Non-pigmented ciliary epithelial cell (primary cell): ENCODE measurements at places on chromosomes 2 and 18.
A peak's percentile ranks its signal among the peaks of the same experiment; 100 is the strongest.

DNA sequence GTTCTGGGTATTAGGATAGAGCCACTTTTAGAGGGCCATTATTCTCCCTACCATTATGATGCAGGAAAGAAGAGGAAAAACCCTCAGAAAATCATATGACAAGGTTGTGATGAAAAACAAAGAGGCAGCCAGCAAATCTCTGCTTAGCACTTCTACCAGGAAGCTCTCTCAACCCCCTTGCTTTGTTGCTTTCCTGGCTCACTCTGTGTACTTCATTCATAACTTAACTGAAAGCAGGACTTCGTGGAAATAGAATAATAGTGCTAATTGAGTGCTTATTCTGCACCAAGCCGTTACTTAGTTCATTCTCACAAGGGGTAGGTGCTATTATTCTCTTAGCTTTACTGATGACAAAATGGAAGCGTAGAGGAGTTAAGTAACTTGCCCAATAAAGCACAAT, 354.1 kb downstream of the HRH4 start:
- no peak for DNase-seq

DNA sequence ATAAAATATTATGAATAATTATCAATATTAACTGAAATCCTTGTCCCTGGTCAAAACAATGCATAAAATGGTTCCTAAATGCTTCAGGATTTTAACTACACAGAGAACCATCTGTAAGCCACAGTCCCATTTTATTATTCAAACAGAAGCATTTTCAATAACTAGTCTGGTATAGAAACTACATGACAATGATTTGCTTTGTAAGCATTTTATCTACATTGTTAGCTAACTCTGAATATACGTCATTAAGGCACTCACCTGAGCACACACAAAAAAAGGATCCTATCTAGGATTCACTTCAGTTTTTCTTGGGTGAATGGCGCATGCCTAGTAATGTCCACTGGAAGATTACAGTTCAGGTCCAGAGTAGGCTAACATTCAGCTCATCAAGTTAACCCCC, 22.8 kb downstream of the EPB41L3 start:
- DNase-seq, result no peak

- DNase-seq, result no peak
These were observed 19.9 kb downstream of the SNED1 start for GRCh38 chr2:241018051-241018891.

GRCh38 chr2:99550368-99550767, 60.6 kb upstream of the REV1 start:
- DNase-seq, result no peak

DNA sequence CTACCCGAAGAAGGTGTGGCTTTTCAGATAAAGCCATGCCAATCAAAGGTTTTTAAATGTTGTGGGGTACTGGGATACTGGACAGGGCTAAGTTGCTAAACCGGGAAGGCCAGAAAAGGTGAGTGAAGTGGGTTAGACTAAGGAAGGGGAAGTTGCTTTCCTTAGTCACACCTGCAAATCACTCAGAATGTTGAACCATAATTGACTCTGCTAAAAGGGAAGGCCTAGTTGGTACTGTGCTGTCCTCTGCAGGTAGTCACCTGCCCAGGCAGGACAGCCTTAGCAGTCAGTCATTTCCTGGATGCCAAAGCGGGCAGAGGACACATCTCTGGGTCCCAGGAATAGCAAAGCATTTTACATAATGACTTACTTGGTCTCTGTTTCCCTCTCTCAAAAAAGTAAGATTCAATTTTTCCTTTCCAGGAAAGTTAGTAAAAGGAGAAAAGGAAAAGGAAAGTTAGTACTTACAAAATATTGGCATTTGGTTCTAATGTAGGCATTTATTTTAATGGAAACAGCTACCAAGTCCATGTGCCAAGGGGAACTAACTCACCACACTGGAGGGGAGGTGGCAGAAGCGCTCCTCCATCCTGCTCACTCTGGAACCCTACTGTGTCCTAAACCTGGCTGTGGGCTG, 60.3 kb downstream of the RFTN2 start:
- no peak for DNase-seq

DNA sequence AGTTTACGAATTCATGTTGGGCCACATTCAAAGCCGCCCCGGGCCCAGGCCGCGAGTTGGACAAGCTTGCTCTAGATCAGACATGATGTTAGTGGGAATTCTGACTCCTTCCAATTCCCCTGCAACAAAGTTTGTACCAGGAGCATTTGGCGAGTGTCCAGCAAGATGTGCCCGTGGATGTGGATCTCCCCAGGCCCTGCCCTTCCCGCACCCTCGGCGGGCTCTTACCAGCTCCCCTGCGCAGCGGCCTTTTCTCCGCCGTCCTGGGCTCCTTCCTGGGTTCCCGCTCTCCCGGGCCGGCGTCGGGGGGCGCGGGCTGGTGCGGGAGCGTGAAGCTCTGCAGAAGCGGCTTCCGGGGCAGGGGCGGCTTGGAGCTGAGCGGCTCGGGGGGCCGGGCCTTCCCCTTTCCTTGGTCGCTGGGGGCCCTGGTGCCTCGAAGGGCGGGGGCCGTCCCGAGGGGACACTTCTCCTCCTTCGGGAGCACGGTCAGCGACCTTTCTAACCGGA, 90.8 kb upstream of the MGAT4A start:
- no peak for DNase-seq

GRCh38 chr18:61766266-61766884, 126.4 kb downstream of the RNF152 start:
- no peak for DNase-seq

GRCh38 chr2:214019229-214019972, 391.5 kb upstream of the VWC2L start:
- DNase-seq, result peak; percentile 91

- DNase-seq, result no peak
These were observed 19.2 kb downstream of the PMS1 start for GRCh38 chr2:189803431-189803830.

- DNase-seq, result no peak
These were observed 95.7 kb downstream of the FAM161A start for GRCh38 chr2:61758159-61758558.

- no peak for DNase-seq
These were observed 1.6 kb upstream of the NFE2L2 start for GRCh38 chr2:177265824-177266817.

- DNase-seq, result peak; percentile 85
These were observed 77.2 kb downstream of the CD28 start for GRCh38 chr2:203783496-203784203.

GRCh38 chr2:131145040-131145439, 39.9 kb downstream of the PLEKHB2 start:
- no peak for DNase-seq

DNA sequence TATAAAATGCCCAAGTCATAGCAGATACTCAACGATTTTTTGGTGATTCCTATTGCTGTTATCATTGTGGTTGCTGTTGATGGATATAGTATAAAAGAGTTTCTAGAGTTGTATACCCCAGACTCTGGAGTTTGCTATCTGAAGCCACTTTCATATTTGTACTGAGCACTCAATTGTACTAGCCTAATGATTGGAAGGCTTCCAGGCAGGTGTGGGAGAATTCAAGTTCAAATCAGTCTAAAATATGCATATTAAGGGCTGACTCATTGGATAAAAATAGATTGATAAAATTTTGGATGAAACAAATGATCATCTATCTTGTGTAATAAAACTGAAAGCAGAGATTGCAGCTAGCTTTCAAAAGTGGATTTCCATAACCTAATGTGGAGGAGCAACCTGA, 122.9 kb downstream of the NEB start:
- DNase-seq, result no peak

DNA sequence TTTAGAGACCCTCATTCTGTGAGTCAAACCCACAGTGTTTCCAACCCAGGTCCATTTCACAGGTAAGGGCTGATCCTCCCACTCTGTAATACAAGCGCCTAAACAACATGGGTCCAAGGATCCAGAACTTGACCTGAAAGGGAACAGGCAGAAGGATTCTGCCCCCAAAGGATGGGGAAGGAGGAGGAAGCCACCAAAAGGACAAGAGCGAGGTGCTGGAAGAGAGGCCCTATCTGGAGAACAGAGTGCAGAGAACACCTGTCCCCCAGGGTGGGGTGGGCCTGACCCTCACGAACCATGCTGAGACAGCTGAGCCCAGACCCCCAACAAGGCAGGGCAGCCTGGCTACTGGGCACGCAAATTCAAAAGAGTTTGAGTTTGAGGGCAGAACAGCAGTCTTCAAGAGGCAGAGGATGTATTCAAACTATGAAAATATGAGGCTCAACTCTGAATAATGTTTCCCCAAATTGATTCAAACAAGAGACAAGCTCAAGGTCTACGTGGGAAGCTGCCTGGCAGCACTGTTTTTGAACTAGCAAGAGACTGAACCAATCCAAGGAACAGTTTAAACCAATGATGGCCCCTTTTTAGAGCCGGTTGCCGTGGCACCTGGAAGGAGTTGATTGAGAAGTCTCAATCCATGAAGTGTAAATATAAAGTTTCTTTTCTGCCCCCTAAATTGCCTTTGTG, 212.7 kb downstream of the ALPK2 start:
- no peak for DNase-seq

GRCh38 chr2:203763938-203764664, 57.7 kb downstream of the CD28 start:
- DNase-seq, result no peak

DNA sequence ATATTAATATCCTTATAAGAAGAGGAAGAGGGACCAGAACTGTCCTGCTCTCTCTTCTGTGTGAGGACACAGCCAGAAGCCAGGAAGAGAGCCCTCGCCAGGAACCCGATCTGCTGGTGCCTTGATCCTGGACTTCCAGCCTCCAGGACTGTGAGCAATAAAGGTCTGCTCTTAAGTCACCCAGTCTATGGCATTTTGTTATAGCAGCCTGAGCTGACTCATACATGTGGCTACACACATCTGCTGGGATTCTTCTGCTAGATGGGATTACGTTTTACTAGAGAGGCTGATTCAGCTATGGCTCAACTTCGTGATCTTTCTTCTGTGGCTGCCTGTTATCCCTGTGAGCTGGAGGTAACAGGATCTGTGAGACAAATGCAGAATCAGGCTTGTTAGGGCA, 29.6 kb downstream of the ARL4C start:
- DNase-seq, result peak; percentile 72

DNA sequence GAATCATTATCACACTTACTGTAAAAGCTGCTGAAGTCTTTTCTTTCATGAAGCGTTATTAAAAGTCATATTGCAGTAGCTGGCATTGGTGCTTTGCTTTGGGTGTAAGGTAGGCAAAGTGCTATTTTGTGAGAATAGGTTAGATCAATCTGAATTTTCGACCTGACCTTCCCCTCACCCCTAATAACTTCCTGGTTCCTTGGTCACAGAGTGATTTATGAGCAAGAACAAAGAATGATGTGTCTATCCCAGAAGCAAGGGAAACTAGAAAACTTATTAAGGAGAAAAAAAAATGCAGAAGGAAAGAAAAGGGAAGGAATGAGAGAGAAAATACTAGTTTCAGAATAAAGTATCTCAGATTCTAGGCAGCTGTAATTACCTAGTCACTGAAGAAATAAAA, 163.1 kb upstream of the MEIS1 start:
- DNase-seq, result no peak

DNA sequence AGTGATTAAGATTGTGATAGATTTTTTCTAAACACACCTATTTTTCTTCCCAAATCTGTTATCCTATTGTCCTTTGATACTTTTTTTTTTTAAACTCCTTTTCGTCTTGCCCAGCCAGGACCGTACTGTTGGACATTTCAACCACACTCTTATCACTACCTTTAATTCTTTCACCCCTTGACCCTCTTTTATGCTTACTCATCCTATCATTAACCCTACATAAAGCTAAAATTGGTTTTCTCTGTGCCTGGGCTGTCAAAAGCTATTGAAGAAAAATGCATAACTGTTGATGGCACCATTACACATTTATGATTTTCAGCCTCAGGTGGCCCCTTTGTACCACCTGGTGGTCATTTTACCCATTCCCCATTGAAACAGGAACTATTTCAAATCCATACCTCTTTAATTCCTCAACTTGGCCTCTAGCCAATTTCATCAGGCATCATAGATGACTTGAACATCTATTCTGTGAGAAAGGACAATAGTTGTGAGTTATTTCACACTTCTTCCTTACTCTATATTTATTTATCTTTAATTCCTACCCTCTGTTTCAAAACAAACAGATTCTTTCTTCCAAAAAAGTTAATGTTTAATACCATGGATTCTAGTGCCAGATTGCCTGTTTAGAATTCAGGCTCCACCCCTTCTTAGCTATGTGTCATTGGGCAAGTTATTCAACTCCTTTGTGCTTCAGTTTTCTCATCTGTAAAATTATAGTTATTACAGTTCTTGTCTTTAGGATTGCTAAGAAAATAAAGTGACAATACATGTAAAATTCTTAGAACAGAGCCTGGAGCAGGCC, 258.6 kb downstream of the CAMKMT start:
- no peak for DNase-seq

DNA sequence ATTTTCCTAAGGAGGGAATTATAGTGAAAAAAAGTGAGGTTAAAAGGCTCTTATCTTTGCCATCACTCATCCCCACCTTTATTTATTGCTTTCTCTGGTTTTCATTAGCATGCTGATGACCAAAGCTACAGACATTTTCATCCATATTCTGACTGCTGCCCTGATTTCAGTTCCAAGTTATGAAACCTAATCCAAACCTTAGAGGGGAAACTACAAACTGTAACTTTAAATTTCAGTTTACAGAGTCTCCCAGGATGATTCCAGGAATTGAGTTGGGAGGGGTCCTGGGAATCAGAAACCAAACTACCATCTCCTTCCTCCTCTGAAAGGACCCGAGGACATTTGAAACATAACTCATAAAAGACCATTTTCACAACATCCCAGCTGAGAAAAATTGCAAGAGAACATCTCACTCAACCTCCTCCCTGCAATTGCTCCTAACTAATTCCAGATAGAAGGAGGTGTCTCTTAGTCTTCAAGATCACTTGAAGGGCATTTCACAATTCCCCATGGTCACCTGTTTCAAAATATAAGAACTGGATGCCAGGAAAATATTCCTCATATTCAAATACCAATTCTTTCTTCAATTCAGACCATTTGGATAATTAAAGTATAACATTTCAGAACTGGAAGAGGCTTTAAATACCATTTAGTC, 520.6 kb downstream of the TNS1 start:
- no peak for DNase-seq

DNA sequence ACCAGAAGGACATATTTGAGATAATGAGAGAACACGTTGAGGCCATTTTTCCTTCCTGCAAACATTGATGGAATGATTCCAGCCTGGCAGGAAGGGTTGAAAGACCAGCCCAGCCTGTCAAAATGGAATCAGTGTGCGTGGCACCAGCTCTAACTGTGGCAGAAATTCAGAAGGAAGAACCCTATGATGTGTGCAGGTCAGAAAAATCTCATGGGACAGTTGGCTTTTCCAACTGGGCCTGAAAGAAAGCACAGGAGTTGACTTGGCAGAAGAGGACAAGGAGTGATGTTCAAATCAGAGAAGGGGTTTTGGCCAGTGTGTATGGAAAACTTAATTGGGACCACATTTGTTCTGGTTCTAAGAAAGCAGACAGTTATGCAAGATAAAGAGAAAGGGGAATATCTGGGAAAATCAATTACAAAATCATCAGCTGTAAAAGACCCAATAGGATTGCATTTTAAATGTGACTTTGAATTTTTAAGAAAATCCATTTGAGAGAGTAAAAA, 192.8 kb upstream of the PID1 start:
- no peak for DNase-seq

GRCh38 chr2:24618680-24619079, 127.6 kb downstream of the NCOA1 start:
- DNase-seq, result no peak
